Femur (tissue), 1 donor: ENCODE measurements at places on chromosomes 3 and 15.

- DNase-seq, result peak; percentile 20
Observed at GRCh38 chr3:125280668-125281361, 68.3 kb upstream of the SLC12A8 start.

DNA sequence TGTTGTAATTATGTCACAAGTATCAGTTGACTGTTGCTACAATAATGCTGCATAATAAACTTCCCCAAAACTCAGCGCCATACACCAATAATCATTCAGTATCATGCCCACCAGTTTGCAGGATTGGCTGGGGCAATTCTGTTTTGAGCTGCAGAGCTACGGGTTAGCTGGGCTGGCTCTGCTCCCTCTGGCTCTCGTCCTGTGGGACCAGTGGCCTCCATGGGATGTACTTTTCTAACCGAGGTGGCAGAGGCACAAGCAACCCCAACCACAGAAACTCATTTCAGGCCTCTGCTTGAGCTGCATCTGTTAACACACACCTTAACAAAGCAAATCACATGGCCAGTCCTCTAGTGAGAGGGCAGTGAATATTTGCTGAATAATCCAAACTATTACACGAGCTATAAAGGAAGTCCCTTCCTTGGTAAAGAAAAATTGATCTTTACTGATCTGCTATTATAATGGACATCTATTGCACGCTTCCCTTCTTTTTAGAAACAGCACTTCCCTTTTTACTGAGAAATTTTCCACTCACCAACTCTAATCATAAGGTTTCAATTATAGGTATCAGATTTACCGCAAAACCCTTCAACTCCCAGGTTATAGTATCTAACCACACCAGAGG is 10.9 kb upstream of the BCL2A1 start:
- peak; percentile 51 for DNase-seq

DNA sequence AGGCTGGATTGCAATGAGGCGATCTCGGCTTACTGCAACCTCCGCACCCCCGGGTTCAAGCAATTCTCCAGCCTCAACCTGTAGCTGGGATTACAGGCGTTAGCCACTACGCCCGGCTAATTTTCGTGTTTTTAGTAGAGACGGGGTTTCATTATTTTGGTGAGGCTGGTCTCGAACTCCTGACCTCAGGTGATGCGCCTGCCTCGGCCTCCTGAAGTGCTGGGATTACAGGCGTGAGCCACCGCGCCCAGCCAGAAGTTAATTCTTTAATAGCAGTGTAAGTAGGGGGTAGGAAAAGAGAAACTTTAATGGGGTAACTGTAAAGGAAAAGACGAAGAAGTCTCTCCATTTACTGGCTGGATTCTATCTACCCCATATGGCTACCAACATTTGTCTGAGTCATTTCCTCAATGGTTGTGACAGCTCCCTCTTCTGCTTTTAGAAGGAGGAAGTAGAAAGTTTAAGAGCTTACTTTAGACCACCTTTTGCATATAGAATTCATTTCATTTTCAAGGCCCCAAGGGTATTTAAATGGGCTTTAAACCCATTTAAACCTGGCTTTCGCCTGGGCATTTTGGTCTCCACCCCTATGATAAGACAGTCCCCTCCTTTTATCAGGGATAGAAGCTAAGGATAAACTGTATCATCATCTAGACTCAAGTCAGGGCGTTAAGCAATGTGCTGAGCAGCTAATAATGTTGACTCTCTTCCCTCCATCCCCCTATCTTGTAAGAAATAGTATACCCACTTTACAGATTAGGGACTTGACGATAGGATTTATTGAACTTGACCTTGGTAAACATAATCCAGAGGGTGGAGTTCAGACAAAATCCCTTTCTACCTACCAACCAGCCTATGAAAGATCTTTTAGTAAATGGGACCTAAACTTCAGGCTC is 1.1 kb upstream of the CDV3 start:
- no peak for DNase-seq

- DNase-seq, result peak; percentile 29
Observed at GRCh38 chr15:47932951-47933641, 187.7 kb upstream of the SLC24A5 start.

- no peak for DNase-seq
Observed at GRCh38 chr15:51848811-51849210, 19.4 kb downstream of the TMOD3 start.

- DNase-seq, result no peak
Observed at GRCh38 chr3:133998691-133999241, 31.0 kb downstream of the SLCO2A1 start.

DNA sequence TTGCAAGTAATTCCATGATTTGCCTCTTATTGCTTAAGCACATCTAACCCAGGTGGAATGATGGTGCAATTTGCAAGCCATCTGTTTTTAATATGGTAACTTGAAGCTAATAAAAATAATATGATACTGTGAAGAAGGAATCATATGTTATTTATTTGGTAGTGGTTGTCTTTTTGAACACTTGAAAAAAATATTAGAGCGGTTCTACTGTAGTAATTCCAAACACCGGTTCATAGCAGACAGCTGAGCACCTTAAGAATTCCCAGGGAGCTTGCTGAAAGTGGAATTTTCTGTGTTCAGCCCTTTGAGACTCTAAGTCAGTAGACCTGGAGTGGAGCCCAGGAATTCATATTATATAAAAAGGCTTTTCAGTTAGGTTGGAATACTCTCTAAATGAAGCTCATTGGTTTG is 687.4 kb downstream of the EDEM1 start:
- no peak for DNase-seq

- no peak for DNase-seq
Observed at GRCh38 chr15:55589287-55589686, 1.1 kb upstream of the PYGO1 start.

- no peak for DNase-seq
Observed at GRCh38 chr3:81861593-81861992, 100.1 kb upstream of the GBE1 start.

- DNase-seq, result no peak
Observed at GRCh38 chr3:64878362-64878761, 190.6 kb upstream of the ADAMTS9 start.

- DNase-seq, result no peak
Observed at GRCh38 chr15:38559131-38559530, 5.5 kb downstream of the RASGRP1 start.

DNA sequence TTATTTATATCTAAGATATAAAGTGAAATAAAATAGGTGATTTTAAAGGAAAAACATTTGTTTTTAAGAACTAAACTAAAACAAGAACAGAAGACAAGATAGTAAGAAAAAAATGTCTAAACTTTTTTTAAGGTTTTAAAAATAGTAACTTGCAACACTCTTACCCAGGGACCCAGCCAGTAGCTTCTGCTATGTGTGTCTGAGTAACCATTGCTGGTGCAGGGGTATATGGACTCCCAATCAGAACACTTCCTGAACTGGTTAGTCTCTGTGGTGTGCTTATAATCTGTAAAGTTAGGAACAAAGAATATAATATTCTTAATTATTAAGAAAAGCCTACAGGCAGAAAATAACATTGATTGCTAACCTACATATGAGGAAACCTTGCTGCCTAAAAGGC is 118.4 kb downstream of the ATP1B3 start:
- DNase-seq, result no peak

DNA sequence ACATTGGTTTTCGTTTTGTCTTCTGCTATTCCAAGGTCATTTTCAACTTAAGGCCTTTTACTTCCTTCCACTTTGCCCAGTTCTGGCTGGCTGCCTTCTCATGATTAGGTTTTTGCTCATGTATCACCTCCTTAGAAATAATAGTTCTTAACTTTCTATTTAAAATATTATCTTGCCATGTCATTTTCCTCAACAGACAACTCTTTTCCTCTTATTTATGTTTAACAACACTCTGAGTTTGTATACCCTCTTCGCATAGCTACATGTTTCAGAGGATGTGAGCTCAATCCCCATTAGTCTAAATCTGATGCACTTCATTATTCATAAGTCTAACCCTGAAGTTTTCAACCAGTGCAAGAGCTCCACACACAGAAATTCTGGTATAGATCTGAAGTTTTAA is 299.1 kb downstream of the BCHE start:
- DNase-seq, result no peak

GRCh38 chr15:78372880-78373279 is 32.7 kb downstream of the CRABP1 start:
- DNase-seq, result no peak

DNA sequence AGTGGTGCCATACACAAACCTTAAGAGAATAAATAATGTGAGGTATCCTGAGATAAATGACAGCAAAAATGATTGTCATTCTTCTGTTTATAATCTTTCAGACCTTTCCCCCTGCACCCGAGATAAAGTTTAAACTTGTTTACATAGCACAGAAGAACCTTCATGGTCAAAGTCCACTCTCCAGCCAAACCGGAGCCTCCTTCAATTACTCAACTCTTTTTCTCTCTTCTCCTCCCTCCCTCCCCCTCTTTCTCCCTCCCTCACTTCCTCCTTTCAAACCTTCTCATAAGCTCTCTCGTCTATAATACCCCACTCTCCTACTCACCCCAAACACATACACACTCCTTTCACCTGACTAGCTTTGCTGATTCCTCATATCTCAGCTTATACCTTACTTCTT is 198.9 kb downstream of the EFHB start:
- no peak for DNase-seq

DNA sequence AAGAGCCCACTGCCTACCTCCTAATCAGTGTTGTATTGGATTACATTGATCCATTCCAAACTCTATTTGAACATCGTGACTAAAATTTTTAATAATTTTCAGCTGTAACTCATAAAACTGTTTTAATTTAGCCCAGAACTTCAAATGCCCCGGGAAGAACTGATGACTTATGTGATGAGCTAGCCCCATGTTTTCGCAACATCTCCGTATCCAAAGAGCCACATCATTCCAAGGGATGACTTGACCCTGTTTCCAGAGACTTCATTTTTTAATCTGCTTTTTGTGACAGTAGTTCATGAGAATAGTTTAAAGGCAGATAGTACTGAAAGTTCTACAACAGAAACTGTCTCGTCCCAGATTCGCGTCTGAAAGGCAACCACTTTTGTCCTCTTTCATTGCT is 97.4 kb downstream of the STAC start:
- DNase-seq, result no peak

DNA sequence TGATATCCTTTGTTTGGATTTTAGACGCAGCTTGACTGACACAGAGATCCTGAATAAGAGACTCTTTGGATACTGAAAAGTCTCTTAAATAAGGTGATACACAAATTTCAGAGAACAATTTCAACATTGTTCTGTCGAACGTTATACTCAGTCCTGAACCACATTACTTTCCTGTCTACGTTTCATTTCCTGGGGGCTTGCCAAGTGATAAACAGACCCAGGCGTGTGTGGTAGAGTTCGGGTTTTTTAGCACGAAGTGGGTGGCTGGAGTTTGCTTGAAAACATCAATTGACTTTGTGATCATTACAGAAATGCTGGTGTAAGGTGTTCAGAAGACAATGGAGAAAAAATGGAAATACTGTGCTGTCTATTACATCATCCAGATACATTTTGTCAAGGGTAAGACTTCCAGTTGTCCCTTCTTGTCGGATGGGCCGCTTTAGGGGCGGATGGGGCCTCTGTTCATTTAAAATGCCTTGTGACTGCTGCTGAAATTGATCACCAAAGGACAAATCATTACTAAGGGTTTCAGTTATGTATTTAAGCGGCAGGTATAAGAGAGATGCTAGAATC is at the start of gene CD96:
CD96 (plus strand) TSS at position 287 of the 573 bp plus-strand sequence; CDS start at position 339, 52 bp downstream.
- no peak for DNase-seq

GRCh38 chr3:115503394-115503793 is 119.9 kb upstream of the GAP43 start:
- DNase-seq, result no peak

- DNase-seq, result no peak
Observed at GRCh38 chr3:40265181-40265580, 44.3 kb upstream of the EIF1B start.

- DNase-seq, result peak; percentile 12
Observed at GRCh38 chr3:46853441-46854415, 9.5 kb downstream of the MYL3 start.

DNA sequence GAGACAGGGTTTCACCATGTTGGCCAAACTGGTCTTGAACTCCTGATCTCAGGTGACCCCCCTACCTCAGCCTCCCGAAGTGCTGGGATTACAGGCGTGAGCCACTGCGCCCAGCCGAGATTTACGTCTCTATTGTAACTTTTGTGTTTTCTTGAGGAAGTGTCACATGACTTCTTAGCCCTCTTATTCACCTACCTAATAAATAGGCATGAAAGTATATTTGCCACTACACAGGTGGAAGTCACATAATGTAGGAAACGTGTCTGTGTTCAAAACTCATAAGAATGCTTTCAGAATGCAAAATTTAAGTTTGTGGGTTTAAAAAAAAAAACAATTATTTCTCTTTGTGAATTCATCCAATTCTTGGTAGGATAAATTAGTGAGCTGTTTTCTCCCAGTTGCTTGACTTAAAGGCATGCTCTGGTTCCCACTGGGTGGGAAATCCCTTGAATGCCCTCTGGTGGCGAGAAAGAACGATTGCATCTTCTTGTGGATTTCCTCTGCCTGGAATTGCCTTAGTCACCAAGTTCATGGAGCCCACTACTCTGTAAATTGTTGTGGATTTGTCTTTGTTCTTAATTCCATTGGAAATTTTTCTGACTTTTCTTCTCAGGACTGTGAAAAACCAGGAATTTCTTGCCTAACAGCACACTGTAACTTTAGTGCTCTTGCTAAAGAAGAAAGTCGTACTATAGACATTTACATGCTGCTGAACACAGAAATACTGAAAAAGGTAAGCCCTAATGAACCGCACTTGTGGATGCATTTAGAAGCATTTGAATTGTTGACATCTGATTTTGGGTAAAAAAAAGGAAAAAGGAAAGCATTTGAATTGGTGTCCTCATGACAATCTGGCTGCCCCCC is 82.2 kb upstream of the CTDSPL start:
- DNase-seq, result peak; percentile 56

DNA sequence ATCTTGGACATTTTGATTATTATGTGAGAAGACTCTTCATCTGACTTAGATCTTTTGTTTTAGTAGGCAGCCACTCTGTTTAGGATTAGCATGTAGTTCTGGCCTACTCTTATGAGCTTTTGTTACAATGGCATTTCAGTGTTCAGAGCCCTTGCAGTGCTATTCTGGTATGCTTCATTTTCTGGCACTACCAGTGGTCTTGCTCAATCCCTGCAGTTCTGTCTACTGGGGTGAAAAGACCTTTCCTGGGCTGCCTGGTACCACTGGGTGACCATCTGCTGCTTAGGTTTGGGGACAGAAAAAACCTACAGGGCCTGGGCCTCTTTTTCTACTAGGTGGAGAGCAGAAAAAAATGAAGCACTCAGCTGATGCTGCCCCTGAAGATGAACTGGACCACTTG is 42.5 kb downstream of the IL16 start:
- no peak for DNase-seq

GRCh38 chr3:161395115-161396012 is 24.0 kb upstream of the SPTSSB start:
- no peak for DNase-seq

DNA sequence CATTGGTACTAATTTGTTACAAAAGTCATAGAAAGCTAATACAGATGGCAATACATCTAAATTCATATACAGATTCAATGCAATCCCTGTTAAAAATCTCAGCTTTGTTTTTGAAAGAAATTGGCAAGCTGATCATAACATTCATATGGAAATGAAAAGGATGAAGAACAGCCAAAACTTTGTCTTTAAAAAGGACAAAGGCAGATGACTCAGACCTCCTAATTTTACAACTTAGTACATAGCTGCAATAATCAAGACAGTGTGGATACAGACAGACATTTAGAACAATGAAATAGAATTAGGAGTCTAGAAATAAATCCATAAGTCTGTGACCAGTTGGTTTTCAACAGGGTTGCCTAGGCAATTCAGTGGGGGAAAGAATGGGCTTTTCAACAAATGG is 63.3 kb downstream of the AQP9 start:
- no peak for DNase-seq
